ENCODE measurements at places on chromosomes 6 and 20.
A peak's percentile ranks its signal among the peaks of the same experiment; 100 is the strongest.

- DNase-seq = no peak
These were observed 35.4 kb upstream of the PIM1 start for GRCh38 chr6:37134396-37135191.

GRCh38 chr20:32549842-32550241 lies 35.3 kb downstream of the NOL4L start:
- DNase-seq = no peak

- DNase-seq = no peak
These were observed 24.8 kb downstream of the MTCL3 start for GRCh38 chr6:127494240-127494767.

DNA sequence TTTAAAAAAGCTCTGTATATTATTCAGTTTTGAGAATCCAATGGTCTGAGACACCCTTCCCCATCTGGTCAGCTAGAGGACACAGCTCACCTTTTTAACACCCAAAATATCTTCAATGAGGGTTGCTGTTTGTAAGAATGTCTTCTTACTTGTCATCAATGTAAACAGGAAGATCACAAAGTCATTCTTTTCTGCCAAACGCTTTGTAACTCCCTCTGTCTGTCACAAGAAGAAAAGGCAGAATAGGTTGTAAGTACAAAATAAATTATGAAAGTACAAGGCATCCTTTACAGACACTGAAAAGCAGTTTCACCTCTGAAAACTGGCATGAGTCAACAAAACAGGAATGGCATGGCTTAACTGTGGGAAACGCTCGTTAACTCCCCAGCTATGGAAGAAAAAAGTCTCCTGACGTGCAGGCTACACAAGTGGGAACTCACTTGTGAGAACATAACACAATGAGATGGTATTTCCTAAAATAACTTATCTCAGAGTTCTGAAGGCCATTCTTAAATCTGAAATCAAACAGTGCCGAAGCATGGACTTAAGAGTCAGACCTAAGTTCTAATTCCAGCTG lies 42.7 kb downstream of the TRPC4AP start:
- DNase-seq = no peak

- no peak for DNase-seq
These were observed 44.8 kb downstream of the ATRN start for GRCh38 chr20:3515379-3516170.

DNA sequence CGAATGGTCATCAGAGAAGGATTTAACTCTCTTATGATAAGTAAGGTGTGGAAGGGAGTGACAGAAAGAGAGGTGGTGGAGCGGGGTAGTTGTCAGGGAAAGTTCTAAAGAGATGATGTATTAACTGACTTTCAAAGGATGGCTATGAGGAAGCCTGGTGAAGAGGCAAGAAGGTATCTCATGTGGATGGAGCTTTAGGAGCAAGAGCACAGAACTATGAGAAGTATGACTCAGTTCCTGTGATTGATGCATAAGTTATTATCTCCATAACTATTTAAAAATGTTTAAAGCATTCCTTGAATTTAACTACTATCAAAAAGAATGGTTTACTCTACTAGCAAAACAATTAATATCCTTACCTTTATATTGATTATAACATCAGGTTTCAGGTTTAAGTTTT lies 28.8 kb downstream of the AK9 start:
- no peak for DNase-seq

- DNase-seq = no peak
These were observed 136.1 kb downstream of the INSM1 start for GRCh38 chr20:20503777-20504530.

GRCh38 chr6:93226822-93227221 lies 192.5 kb downstream of the EPHA7 start:
- DNase-seq = no peak

DNA sequence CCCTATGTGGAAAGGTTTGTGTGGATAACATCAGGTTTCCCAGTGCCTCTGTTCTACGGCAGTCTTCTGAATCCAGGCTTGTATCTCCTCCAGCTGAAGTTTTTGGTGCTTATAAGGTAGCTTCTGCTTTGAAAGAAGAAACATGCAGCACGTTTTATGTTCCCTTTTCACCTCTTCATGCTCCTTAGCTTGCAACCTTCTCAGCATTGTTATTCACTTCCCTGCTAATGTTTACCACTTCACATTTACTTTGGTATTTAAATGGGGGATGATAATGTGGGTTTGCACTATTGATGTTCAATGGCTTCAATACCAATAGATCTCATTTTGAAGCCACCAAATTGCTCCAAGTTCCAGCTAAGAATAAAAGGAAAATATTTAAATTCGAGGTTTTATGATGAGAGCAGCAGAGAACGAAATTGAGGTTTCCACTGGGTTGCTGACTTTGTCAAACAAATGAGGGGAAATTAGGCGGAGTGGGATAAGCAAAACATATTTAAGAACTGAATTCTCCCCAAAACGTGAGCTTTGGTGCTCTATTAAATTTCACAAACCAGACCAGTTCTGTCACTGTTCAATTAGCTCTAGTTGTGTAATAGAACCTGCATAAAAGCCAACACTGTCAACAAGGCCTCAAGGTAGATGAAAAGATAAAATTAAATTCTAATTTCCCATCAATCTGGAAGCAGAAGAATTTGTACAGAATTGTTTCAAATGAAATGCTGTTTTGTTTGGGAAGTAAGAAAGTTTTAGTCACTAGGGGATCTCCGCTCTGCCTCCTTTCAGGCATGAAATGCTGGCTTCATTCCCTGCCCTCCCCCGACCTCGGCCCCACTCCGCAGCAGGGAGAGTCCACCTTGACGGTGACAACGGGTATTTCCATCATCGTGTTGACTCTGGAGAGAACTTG lies 1.4 kb downstream of the IL22RA2 start:
- DNase-seq = peak; percentile 34

- no peak for DNase-seq
These were observed 385.0 kb downstream of the CD83 start for GRCh38 chr6:14502551-14502950.

DNA sequence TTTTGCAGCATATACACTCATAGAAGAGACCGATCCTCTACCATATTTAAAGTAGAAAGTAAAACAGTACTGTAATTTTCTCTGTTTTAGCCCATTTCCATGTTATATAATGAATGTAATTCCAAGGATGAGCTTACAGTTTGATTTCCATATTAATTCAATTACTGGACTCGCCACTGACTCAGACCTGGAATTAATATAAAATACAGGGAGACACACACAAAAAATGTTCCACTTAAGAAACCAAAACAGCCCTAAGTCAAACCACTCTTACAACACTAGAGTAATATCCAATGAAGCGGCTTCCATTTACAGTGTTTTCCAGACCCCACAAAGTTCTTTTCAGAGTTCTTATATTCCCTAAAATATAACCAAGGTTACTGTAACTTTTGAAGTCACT lies 110.6 kb downstream of the BACH2 start:
- no peak for DNase-seq

DNA sequence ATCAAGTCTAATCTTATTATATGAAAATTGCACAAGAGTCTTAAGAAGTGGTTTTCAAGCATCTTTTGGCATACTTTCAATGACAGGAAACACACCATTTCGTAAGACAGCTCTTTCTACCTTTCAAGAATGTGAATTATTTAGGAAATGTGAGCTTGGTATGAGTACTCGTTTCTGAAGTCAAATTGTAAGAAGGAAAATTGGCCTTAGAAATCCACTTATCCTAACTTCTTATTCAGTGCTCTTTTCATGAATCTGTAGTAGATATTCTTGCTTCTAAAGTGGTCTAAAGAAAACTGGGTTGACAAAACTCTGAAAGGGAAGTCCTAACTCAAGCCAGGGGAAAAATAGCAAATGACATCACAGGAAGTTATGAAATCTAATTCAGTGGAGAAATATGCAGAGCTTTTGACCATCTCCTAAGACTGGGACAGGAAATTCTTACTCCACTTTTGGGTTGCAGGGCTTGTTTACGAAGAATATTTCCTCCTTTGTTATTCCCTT lies 38.5 kb upstream of the OGFRL1 start:
- DNase-seq = peak; percentile 80

- DNase-seq = no peak
These were observed 29.8 kb downstream of the DAAM2 start for GRCh38 chr6:39821742-39822532.

GRCh38 chr6:53815381-53816119 lies 20.7 kb downstream of the LRRC1 start:
- no peak for DNase-seq

DNA sequence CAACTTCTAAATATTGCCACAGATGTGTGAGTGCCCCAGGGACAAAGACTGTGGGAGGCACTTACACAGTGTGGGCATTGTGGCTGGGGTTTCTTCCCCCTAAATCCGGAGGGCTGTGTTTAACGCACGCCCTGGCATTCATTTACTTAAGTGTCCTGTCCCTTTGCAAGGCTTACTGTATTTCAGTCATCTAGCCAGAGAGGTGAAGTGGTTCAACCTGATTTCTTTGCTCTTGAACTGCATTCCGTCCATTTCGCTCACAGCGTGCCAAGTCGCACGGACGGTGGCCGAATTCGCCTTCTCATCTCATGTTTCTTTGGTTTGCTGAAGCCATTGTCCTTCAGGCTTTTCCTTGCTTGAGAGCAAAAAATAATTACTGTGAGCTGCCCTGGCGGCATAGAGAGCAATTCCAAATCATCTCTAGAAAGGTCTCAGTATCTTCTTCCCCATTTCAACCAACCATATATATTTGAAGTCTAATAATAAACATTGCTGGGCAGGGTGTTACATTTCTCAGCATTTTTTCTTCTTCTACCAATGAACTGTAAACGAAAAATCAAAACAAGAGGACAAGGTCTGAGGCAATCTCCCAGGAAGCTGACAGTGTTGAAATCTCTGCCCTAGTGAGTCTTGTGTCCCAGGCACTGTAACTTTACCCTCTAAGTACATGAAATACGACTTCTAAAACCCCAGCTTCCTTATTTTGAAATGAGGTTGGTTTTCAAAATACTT lies 16.9 kb downstream of the SYTL3 start:
- peak; percentile 81 for DNase-seq

GRCh38 chr6:145744619-145745018 lies 9.3 kb upstream of the EPM2A start:
- no peak for DNase-seq

- peak; percentile 64 for DNase-seq
These were observed 23.1 kb downstream of the LBP start for GRCh38 chr20:38369389-38369788.

- no peak for DNase-seq
These were observed 524.4 kb downstream of the TFAP2A start for GRCh38 chr6:9890469-9890868.

- peak; percentile 51 for DNase-seq
These were observed 2.2 kb upstream of the SNPH start for GRCh38 chr20:1263853-1264252.

- no peak for DNase-seq
These were observed 101.2 kb downstream of the EPHA7 start for GRCh38 chr6:93318121-93318520.

- DNase-seq = no peak
These were observed 96.7 kb downstream of the SLC22A23 start for GRCh38 chr6:3359973-3360726.

- no peak for DNase-seq
These were observed 138.4 kb downstream of the HTR1B start for GRCh38 chr6:77324866-77325265.
